Kidney epithelial cell (primary cell): ENCODE measurements at places on chromosomes 12 and 14. TPM values are rescaled to one million over a fixed set of nuclear protein-coding genes. Genes with fewer than 3 reads are reported as not detected.

DNA sequence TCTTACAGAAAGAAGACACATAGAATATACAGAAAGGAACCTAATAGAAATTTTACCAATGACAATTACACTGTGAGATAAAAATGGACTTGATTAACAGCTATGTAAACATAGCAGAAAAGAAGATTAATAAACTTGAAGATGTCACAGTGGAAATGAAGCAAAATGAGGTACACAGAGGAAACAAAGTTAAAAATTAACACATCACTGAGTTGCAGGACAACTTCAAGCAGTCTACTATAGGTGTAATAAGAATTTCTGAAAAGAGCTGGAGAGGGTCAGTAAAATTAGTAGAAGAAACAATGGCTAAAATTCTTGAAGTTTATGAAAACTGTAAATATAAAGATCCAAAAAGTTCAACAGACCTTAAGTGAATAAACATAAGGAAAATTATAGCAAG lies 738.7 kb downstream of the C12orf50 start:
- no peak for DNase-seq

DNA sequence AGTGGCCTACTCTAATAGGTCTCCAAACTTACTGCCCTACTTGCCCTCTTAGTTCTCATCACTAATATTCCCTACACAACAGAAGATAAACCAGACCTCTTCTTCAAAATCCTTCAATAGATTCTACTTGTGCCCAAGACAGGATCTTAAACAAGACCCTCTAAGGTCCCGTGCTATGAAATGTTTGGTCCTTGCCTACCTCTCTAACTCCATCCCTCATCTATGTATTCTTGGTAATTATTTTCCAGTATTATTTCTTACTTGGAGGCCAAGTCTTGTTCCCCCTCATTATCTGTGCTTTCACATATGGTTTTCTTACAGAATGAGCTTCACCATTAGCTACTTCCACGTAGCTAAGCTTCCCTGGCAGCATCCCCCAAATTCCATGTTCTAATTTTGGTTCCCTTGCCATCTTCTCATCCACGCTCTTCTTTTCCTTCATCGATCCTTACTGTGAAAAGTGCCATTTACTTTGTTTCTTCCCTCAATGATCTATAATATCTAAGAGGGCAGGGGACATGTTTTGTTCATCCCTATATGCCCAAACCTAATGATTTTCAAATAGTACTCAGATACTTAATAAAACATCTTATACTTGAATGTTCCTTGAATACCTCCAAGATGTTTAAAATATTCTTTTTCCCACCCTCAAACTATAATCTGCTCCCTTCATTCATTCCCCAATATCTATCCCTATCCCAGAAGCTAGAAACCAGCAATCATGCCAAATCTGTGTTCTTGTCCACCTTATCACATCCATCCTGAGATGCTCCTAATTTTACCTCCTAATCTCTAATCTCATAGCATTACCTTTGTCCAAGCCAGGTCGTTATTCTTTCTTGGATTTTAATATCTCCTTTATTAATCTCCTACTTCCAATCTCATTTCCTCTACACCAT lies 10.1 kb downstream of the HNRNPC start:
- no peak for DNase-seq

CYP27B1 gene
- 4.3 and 5.2 TPM in 2 replicates for total RNA-seq

ASIC1 gene
- 0.75 and 3.6 TPM in 2 replicates for total RNA-seq

RIPK3 gene
- 2.3 and 2.9 TPM in 2 replicates for total RNA-seq

DNA sequence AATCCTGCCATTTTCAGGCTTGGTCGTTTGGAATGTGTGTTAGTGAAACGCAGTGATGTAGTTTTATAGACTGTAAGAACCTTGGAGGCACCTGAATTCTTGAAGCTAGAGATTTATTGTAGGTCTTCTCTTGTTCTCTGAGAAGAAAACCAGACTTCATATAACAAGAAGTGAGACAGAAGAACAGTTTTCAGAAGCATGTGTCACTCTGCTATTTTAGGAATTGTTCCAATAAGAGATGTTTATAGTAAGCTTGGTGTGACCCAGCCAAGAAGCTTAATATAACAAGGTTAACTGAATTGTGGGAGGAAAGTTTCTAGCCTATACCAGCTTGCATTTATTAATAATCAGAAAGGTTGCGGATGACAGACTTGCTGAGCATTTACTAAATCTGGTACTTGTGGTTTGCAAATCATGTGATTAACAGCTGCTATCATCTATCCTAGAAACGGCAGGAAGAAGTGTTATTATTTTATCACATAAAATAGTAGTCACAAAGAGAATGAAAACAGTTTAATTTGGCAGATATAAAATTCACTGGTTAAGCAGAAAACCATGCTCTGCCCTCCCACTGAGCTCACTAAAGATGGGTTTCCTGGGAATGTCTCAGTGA lies 49.2 kb upstream of the BCAT1 start:
- DNase-seq = no peak

DNA sequence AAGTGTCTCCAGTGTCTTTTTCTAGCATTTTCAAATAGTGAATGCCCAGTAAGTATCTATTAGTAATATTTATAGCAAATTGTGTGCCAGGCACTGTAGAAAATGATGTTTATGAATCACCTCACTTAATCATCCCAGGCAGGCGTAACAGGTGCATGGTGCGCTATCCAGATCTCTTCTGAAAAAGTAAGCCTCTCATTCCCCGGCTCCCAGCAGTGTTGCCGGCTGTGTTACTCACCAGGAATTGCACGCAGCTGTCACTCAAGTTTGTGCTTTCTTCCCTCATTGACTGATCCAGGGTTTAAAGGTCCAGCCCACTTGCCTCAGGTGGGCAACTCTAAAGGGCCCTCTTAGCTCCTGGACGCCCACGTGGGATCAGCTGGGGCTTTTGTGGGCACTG lies 173.8 kb upstream of the RASSF8 start:
- DNase-seq = no peak

CLEC14A gene
- total RNA-seq = 0.27 and 0.58 TPM in 2 replicates

DNA sequence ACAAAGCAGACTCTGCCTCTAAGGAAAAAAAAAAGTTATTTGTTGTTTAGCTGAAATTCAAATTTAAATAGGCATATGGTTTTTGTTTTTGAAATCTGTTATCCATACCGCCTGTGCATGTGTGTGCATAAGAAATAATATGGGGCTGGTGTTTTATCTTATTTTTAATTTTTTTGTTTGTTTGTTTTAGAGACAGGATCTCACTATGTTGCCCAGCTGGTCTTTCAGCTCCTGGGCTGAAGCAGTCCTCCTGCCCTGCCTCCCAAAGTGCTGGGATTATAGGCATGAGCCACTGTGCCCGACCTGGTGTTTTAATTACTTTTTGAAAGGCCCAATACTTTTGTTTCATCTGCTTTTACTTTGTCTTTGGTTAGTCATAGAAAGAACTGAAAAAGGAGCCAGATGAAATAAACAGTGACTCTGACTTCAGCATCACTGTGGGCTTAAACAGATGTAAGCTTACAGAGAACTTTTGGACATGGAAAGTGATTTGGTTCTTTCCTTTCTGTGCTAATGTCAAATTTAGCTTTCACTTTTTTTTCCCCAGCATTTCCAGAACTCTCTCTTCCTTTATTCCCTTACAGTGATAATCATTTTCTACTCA lies 37.2 kb downstream of the SUPT16H start:
- no peak for DNase-seq

ACRBP gene
- total RNA-seq = 0.75 and 0.89 TPM in 2 replicates

- no peak for DNase-seq
These were observed 26.5 kb upstream of the BCAT1 start for GRCh38 chr12:24975425-24975824.

- no peak for DNase-seq
These were observed 145.0 kb downstream of the CAND1 start for GRCh38 chr12:67414011-67414715.

CISTR gene
- not detected in 2 replicates for total RNA-seq

DNA sequence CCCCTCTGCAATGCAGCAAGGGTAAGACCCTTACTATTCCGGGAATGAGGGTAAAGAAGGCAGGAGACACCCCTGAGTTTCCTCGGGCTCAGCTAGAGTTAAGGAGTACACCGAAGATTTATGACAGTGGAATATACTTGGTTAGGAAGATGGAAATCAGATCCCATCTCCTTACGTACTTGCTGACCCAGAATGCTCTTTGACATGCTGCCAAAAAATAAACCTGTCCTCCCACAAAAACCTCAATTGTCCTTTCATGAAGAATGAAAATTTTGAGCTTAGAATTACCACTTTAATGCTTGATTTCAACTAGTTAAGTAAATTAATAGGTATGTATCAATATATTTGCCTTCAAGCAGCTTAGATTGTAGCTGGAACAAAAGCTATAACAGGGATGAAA lies 99.5 kb downstream of the PRIMA1 start:
- DNase-seq = no peak

GRCh38 chr14:68962681-68963080 lies 16.4 kb downstream of the ACTN1 start:
- no peak for DNase-seq

STYK1 gene
- 1.1 and 1.5 TPM in 2 replicates for total RNA-seq

DNA sequence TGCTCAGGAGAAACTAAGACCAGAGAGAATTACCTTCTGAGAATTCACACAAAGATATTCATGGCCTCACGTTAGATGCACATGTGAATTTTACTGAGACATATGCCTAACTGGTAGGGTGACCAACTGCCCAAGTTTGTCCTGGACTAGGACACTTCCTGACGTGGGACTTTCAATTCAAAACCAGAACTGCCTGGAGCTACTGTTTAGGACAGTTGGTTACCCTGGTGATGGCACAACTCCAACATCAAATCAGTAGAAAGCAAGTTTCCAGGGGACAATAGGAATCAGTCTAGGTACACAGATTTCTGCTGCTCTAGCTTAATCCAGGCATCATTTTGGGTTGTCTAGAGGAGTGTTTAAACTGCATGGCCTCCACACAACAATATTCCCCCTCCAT lies 178.7 kb downstream of the GXYLT1 start:
- DNase-seq = no peak
